ENCODE measurements at places on chromosomes 1 and 21. TPM values are rescaled to one million over a fixed set of nuclear protein-coding genes. Genes with fewer than 3 reads are reported as not detected.

Gene LCE1E
- total RNA-seq = not detected

Gene INKA2
- 2.4 TPM for total RNA-seq

Gene GPR61
- 0.45 TPM for total RNA-seq

Gene CREG1
- 8.0 TPM for total RNA-seq

Gene NR1I3
- not detected for total RNA-seq

Gene SMIM34
- not detected for total RNA-seq

Gene LCE1A
- total RNA-seq = not detected

Gene GPR52
- 2.9 TPM for total RNA-seq

Gene SF3B4
- 101 TPM for total RNA-seq

Gene FCRL6
- 0.15 TPM for total RNA-seq

Gene SERINC2
- not detected for total RNA-seq

Gene HRNR
- total RNA-seq = not detected

DNA sequence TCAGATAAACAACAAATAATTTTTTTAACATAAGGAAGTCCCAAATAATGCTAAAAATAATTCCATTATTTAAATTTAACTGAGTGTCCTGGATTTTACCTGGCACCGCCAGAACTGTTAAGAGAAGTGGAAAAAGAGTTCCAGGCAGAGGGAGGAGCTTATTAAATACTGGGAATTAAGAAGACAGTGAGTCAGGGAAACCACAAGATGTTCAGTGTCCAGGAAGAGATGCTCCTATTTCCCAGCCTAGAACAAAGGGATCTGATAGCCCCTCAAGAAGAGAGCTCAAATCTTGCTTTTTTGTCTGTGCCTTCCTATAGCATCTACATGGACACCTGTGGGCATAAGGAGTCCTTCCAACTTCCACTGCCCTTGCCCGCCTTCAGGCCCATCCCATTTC, 85.9 kb downstream of the PGM1 start:
- no peaks in the 10 kb centered on the region for H3K4me1 ChIP-seq
- no peaks in the 10 kb centered on the region for H3K36me3 ChIP-seq
- no peak overlapping the region for H3K4me3 ChIP-seq
- H3K27ac ChIP-seq = no peak overlapping the region
- no peaks in the 10 kb centered on the region for H3K27me3 ChIP-seq

- H3K4me3 ChIP-seq = no peak overlapping the region
- no peaks in the 10 kb centered on the region for H3K36me3 ChIP-seq
- H3K4me1 ChIP-seq = no peaks in the 10 kb centered on the region
- no peak for DNase-seq
These were observed 21.1 kb downstream of the DLGAP3 start for GRCh38 chr1:34908369-34908768.

DNA sequence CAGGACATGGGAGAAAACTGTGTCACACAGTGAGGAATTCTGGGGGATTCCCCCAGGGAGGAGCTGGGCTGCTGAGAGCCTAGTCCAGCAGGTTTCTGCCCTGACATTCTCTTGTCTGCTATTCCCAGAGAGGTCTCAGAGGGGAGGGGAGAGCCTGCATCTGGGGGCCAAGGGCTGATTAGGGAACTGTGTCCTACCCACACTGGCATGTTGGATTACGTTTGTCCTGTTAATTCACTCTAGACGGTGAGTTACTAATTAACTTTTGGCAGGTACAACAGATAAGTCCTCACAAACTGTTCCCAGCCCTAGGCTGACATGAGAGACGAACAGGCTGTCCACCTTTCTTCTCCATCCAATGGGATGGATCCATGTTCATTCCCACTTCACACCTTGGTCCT, 2.6 kb upstream of the SH3BGRL3 start:
- peaks cover 67% of the 10 kb centered on the region for H3K36me3 ChIP-seq
- H3K27ac ChIP-seq = peak overlapping the region; percentile 88
- no peak for DNase-seq
- peak overlapping the region; percentile 36 for H3K4me3 ChIP-seq

- peaks cover 26% of the 10 kb centered on the region for H3K36me3 ChIP-seq
These were observed 14.5 kb downstream of the ICMT start for GRCh38 chr1:6221210-6221784.

GRCh38 chr21:32311621-32312020, 13.0 kb downstream of the MRAP start:
- H3K36me3 ChIP-seq = peaks cover 11% of the 10 kb centered on the region
- DNase-seq = no peak
- H3K27ac ChIP-seq = no peak overlapping the region
- H3K27me3 ChIP-seq = no peaks in the 10 kb centered on the region
- no peak overlapping the region for H3K4me3 ChIP-seq

DNA sequence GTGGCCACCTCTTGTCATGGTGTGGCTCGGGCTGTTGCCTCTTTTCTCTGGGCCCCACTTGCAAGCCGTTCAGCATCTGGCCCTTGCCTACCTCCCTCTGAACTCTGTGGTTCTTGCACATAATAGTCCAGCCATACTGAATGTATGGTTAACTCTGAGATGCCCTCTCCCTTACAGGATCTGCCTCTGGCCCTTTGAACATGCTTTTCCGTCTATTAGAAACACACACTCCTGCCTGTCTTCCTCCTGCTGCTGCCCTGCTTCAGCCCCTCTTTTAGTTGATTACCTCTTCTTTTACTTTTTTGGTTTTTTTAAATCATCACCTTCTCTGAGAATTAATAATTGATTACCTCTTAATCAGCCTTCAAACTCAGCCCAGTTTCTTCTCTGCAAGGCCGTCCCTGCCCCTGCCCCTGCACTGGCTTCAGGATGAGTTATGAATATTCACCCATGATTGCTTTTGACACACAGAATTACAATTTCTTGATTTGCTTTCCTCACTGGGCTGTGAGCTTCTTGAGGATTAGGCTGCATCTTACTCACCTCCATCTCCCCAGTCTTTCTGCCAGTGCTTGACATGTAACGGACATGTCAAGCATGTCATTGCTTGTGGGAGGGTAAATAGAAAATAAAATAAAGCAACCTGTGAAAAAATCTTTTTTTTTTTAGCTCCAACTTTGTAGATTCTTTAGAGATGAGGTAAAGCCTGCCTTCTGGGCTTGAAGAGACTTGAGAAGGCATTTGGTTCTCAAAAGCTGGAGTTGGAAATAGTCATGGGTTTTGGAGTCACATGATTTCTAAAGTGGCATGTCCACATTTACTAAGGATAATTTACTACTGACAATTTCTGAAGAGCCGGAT, 158.3 kb downstream of the PLXNA2 start:
- peaks cover 25% of the 10 kb centered on the region for H3K4me1 ChIP-seq
- peak overlapping the region; percentile 66 for H3K4me3 ChIP-seq
- H3K27me3 ChIP-seq = no peaks in the 10 kb centered on the region
- H3K36me3 ChIP-seq = no peaks in the 10 kb centered on the region
- DNase-seq = no peak
- peak overlapping the region; percentile 94 for H3K27ac ChIP-seq

DNA sequence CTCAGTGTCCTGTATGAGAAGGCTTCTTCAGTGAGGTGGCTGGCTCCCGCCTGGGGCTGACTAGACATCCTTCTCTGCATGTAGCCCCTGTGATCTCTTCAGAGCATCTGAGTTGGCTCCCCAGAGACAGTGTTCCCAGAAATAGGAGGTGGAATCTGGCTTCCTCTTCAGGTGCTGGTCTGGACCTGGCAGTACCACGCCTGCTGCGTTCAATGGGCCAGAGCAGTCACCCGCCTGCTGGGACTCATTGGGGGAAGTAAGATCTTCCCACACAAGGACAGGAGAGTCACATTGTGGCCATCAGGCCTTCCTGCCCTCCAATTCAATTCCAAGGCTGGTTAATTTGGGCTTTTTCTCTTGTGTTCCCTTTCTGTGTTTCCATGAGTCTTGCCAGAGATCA, 51.0 kb downstream of the ADARB1 start:
- H3K4me3 ChIP-seq = no peak overlapping the region
- DNase-seq = no peak
- no peak overlapping the region for H3K27ac ChIP-seq
- peaks cover 19% of the 10 kb centered on the region for H3K4me1 ChIP-seq

DNA sequence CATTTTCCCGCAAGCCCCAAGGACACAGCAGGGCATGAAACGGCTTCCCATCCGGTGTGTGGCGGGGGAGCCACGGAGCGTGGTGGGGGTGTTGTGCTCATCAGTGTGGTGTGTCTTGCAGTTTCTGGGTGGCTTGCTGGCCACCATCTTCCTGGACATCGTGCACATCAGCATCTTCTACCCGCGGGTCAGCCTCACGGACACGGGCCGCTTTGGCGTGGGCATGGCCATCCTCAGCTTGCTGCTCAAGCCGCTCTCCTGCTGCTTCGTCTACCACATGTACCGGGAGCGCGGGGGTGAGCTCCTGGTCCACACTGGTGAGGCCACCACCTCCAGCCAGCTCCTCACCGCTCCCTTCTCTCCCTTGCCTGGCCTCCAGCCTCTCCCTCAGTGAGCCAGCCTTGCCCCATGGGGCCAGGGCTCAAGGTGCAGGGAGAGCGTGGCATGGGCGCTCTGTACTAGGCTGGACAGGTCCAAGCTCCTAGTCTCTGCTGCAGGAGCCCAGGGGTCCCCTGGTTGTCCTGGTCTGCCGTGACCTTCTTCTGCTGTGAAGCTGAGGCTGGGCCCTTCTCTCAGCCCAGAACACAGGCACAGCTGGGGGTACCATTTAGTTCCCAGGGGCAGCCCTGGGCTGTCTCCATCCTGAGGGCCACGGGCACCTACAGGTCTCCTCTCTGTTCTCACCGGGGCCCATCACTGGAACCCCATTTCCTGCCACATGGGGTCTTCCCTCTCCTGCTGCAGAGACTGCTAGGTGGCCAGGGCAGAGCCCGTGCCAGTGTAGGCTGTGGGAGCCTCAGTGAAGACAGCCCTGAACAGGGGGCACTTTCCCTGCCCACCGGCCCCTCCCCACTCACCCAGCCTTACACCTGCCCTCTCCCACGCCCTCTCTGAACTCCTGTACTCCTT, 12.6 kb downstream of the AGTRAP start:
- peak overlapping the region; percentile 95 for H3K27ac ChIP-seq
- no peaks in the 10 kb centered on the region for H3K27me3 ChIP-seq
- DNase-seq = no peak
- H3K36me3 ChIP-seq = peaks cover 17% of the 10 kb centered on the region
- H3K4me1 ChIP-seq = peaks cover 31% of the 10 kb centered on the region

DNA sequence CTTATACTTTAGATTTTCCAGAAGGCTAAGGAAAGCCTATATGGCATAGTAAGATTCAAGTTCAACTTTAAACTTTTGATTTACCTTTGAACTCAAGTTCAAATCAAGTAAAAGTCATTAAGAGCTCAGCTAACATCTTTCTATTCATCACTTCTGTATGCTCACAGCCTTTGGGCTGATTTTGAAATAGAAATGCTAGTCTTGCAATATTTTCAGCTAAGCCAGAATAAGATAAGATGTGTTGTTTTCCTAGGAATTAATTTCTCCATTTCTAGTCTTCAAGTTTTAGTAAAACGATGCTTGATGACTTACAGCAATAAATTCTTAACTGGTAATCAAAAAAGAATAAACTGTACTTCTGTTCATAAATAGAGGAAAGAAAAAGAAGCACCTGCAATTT, 35.6 kb downstream of the ATP1B1 start:
- no peak overlapping the region for H3K4me3 ChIP-seq
- DNase-seq = no peak
- no peaks in the 10 kb centered on the region for H3K27me3 ChIP-seq
- H3K27ac ChIP-seq = no peak overlapping the region

DNA sequence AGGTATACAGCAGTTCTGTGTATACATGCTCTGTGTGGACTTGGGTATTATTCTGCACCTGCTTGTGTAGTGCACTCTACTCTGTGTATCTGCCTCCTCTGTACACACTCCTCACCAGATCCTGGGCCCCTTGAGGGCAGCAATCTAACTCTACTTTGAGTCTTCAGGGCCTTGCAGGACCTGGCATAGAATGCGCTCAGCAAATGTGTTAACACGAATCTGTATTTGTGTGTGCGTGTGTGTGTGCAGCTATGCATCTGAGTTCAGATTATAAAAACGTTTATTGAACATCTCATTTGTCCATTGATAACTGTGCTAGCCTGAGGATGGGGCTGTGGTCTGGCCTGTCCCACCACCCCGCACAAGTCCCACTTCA, 3.9 kb upstream of the MEF2D start:
- DNase-seq = peak; percentile 53
- peak overlapping the region; percentile 69 for H3K4me3 ChIP-seq
- H3K27me3 ChIP-seq = no peaks in the 10 kb centered on the region
- peak overlapping the region; percentile 99 for H3K27ac ChIP-seq

DNA sequence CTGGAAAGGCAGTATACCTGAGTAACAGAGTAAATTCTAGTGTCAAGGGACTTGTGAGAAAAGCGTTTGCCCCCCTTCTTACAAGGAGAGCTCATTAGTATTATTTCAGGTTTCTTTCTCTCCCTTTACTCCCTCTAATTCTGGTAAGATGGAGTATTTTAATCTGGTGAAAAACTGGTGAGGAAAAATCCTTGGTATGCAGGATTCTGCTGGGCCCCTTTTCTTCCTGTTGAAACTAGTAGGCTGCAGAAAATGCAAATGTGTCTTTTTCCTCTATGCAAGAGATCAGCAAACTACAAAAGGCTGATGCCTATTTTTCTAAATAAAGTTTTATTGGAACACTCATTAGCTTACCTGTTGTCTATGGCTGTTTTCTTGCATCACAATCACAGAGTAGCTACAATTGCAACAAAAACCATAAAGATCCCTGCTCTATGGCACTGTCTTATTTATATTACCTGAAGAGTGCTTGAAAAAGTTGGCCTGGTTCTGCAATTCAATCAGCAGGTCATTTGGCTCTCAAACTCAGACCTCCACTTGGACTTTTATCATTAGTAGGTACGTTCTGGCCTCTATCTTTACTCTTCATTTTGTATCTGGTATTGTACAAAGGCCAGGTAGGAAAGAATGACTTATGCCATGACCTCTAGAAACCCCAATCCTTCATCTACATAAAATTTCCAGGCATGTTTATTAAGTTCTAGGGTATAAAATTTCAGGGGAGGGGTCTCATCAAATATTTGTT, 109.6 kb downstream of the AKT3 start:
- no peak overlapping the region for H3K4me3 ChIP-seq
- H3K36me3 ChIP-seq = peaks cover 3% of the 10 kb centered on the region
- H3K4me1 ChIP-seq = peaks cover 6% of the 10 kb centered on the region
- no peak for DNase-seq
- H3K27ac ChIP-seq = no peak overlapping the region

DNA sequence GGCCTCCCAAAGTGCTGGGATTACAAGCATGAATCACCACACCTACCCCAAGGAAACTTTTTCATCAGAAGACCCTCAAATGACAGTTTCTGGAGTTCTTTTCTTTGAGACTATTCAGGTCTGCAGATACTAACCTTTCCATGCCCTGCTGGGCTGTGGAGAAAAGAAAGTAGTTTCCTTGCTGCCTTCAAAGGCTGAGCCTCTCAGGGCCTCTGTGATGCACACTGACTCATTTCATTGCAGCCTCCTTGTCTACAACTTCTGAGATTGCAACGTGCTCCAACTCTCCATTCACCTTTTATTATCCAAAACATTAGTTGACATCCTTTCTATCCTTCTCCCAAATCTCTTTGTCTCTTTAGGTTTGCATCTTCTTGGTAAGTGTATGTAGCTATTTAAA, 8.8 kb upstream of the SAMSN1 start:
- peak overlapping the region; percentile 11 for H3K27ac ChIP-seq
- no peaks in the 10 kb centered on the region for H3K27me3 ChIP-seq
- H3K36me3 ChIP-seq = peaks cover 12% of the 10 kb centered on the region

Measured in activated CD4-positive, alpha-beta T cell treated with anti-CD3 and anti-CD28 coated beads, Interleukin-2, amount 10 ng/mL, durations not matched to agents 7 days and 5 days (primary cell).